ENCODE measurements at places on chromosomes 16 and 17.

DNA sequence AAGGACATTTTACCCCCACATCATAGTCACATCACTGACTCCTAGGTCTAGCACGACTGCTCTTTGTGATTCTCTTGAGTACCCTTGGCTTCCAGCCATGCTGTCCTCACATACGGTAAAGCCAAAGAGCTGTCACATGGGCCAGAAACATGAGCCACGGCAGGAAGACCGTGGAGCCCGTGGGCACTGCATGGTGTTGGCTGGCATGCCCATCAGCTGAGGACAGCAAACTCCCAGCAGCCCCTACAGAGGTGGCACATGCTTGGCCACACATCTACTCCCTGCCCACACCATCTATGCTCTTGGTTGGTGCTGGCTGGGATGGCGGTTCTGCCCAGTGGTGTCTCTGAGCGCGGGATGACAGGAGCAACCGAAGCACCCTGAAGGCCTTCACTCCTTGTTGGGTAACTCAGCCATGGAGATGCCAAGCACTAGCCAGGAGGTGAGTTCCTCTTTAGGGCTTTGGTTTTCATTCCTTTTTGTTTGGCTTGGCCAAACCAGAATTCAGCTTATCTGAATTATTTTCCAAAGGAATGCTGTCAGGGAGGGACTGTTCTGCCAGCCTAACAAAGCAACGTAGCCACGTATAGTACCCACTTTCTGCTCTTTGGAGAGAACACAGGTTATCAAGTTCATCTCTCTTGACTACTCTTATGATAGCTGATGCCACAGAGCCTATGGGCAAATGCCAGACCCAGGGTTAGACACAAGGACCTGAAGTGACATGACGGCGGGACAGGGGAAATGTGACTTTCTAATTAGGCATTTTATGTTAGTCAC is 10.0 kb downstream of the TNFAIP1 start:
- DNase-seq: no peak

GRCh38 chr16:12091569-12092543 is 115.3 kb downstream of the SNX29 start:
- DNase-seq: no peak

DNA sequence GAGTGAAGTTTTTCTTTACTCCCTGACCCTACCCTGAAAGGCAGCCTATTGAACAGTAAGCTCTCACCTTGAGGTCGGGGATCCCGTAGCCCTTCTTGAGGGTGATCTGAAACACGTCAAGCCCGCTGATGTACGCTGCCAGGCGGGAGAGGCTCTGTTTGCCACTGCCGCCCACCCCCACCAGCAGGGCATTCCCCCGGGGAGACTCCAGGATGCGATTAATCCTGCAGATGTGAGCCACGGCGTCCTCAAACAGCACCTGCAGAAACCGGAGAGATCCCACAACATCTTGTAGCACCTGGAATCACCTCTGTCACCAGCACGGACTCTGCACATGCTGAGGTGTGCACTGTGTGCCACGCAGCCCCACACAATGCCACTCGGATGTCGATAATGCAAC is 96.8 kb downstream of the PGS1 start:
- DNase-seq: no peak

GRCh38 chr17:67055811-67056745 is 11.7 kb downstream of the CACNG1 start:
- no peak for DNase-seq

DNA sequence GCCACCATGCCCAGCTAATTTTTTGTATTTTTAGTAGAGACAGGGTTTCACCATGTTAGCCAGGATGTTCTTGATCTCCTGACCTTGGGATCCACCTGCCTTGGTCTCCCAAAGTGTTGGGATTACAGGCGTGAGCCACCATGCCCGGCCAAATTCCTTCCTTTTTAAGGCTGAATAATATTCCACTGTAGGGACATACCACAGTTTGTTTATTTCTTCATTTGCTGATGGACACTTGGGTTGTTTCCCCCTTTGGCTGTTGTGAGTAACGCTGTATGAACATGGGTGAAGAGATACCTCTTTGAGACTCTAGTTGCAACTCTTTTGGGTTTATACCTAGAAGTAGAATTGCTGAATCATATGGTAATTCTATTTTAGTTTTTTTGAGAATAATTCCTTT is 13.1 kb upstream of the MGAT5B start:
- DNase-seq: no peak

DNA sequence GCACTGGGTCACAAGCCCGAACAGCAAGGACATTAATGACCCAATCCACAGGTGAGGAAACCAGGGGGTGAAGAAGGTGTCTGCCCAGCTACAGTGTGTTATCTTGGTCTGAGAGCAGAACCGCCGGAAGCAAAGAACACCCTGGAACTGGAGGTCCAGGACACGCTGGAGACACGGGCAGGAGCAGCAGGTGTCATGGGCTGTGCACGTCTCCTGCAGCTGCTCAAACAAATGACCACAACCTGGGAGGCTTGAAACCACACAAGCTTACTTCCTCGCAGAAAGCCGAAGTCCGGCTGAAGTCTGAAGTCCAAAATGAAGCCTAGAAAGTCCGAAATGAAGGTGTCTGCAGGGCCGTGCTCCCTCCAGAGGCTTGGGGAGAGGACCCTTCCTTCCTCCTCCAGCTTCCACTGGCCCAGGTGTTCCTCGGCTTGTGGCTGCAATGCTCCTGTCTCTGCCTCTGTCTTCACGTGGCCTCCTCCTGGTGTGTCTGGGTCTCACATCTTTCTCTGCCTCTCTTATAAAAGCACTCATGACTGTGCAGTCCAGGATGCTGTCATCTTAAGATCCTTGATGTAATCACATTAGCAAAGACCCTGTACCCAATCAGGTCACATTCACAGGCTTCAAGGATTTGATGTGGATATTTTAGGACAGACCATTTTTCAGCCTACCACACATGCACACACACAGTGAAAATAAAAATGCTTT is 351.2 kb downstream of the C16orf95 start:
- DNase-seq: no peak

DNA sequence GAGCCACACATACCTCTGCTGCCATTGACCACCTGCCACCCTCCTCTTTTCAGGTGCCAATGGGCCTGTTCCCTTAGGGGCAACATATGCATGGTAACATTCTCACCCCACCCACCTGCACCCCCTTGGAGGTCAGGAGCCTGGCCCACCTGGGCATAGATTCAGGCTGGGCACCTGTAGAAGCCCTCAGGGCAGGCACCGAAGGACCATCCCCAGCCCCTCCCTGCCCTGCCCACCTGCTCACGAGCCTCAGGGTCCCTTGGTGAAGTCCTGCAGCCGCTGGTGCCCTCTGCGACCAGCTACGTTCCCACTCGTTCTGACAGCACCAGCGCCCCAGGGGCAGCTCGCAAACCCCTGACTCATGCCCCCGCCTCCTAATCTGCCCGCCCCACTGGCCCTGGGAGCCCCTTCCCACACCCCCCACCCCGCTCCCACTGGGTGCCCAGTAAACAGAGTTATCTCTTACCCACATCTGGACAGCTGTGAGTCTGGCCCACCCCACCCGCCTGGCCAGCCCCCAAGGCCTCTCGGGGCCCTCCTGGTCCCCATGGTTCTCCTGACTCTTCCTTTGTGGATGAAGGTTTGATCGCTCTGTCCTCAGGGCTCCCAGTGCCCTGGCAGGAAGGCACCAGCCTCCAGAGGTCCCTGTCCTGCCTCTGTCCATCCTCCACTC is at the start of gene SLC4A1:
Gene SLC4A1, minus strand, starts transcription at position 318 of the 673 bp plus-strand sequence. CDS start 5,269 bp downstream, outside the sequence.
- DNase-seq: no peak

DNA sequence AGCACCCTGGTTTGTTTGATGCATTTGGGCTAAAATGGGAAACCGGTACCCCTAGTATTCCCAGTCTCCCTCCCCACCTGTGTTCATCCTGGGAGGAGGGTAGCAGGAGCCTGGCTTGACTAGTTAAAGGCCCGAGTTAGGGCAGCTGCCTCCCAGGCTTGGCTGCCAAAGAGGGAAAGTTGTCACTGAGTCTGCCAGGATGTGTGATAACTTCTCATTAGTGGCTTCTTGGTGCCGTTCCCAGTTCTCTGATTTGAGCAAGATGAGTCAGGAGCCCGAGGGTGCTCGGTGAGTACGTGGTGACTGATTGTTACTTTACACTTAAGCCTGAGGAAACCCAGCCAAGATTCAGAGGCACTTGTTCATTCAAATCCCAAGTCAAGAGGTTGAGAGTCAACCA is 2.5 kb downstream of the KRT32 start:
- no peak for DNase-seq

- no peak for DNase-seq
These were observed 10.6 kb upstream of the TFAP4 start for GRCh38 chr16:4283441-4283840.

DNA sequence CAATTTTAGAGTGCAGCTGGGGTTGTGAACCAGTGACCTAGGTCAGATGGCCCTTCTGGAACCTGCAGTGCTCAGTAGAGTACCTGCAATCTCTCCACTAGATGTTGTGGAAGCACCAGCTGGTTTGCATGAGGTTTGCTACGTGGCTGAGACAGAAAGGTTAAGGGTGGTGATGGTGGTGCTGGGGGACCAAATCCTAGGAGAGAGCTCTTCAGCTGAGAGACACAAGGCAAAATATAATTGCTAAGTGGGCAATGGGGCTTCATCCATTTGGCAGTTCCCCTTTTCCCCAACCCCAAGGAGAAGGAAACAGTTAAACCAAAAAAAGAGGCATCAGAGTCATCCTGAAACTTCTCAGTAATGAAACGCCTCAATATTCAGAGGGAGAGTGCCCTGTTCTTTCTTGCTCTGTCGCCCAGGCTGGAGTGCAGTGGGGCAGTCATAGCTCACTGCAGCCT is 13.9 kb downstream of the ITPRIPL2 start:
- no peak for DNase-seq
